RWPE2 (cell line): ENCODE measurements at places on chromosomes 12 and 14.

GRCh38 chr12:85310456-85311076, 30.5 kb downstream of the ALX1 start:
- DNase-seq = no peak

DNA sequence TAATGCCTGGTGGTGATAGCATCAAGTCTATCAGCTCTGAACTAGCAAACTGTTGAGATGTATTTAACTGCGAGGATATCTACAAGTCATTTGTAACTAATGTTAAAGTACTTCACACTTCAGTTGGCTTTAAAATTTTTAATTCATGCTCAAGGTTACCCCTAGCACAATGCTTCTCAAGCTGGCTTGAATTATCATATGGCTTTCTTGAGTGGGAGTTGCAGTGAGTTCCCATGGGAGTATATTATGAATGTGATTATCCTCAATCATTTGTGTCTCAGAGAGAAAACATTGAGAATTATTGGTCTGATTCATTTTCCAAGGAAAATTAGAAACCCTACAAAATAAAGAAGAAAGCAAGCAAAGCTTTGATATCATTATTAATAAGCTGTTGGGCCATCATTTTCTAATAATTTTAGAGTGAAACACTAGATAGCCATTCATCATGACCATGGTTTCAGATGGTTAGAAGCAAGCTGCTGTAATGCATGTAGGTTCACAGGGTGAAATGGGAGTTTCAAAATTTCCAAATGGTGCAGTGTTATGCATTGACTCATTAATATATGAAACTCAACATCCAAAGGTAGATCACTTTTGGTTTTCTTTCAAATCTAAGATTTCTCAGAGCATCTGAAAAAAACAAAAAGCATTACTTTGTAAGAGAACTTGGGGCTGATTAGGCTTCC, 11.8 kb upstream of the KRAS start:
- no peak for DNase-seq

DNA sequence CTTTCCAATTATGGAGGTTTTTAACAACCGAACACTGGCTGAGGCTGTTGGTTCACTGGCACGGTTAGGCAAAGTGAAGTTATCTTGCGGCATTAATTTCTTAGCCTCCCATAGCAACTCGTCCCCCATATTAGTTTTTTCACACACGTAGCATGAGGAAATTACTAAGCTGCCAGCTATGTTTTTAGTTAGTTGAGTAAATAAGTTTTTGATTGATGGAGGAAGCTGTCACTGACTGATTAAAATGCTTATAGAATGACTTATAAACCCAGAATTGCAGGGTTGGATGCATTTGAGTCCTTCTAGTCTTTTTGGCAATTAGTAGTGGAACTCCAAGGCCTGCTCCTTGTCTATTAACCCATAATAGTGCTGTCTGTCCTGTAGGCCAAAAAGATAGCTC, 97.1 kb downstream of the ALG10 start:
- no peak for DNase-seq

DNA sequence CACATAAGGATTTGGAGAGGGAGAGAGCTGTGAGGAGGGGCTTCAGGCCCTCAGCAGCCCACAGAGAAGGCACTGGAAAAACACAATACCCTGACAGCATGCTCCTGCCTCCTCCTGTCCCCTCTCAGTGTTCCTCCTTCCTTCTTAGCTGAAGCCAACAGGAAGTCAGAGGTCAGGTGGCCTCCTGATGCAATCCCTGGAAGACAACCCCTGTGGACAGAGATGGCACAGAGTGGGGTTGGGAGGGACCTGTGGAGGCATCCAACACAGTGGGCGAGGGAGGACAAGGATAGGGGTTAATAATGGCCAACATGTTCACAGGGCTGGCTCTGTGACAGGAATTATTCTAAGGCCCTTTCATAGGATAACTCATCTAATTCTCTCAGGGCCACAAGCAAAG, 15.4 kb upstream of the IFI27L2 start:
- no peak for DNase-seq

DNA sequence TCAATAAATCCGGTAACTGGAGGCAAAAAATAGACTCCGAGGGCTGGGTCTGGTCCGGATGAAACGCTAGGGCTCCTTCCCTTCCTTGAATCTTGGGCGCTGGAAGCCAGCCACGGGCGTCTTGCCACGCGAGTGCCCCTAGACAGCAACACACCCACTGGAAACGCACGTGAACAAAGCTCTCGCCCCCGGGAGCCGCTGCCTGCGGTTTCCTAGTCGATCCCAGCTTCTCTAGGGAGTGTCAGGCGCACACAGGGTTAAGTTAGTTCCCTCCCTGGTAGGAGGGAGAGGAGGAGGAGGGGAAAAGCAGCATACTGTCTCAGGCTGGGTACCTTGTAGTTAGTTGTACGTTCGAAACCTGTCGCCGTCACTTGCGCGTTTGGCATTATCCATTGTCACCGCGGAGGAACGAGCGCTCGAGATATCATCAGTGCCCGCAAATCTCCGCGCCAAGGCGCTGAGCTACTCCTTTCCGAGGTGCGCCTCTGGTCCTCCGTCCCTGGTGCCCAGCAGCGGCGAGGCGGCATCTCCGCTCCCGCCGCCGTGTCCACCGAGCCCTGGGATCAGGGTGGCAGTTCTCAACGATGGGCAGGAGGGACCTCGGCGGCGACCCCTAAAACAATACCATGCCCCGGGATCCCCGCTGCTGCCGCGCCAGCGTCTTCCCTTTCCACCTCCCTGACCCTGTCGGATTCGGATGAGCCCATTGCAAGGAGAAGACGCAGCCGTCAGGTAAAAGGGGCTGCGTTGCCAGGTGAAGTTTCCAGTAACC, at the start of gene FLRT2:
Gene FLRT2, plus strand, starts transcription at position 342 of the 772 bp plus-strand sequence. CDS start 91,371 bp downstream, outside the sequence.
- peak; percentile 68 for DNase-seq

DNA sequence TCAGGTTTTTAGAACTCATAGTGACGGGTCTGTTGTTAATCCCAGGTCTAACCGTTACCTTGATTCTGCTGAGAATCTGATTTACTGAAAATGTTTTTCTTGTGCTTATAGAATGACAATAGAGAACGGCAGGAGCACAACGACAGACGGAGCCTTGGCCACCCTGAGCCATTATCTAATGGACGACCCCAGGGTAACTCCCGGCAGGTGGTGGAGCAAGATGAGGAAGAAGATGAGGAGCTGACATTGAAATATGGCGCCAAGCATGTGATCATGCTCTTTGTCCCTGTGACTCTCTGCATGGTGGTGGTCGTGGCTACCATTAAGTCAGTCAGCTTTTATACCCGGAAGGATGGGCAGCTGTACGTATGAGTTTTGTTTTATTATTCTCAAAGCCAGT, 34.4 kb downstream of the PSEN1 start:
- DNase-seq = no peak

DNA sequence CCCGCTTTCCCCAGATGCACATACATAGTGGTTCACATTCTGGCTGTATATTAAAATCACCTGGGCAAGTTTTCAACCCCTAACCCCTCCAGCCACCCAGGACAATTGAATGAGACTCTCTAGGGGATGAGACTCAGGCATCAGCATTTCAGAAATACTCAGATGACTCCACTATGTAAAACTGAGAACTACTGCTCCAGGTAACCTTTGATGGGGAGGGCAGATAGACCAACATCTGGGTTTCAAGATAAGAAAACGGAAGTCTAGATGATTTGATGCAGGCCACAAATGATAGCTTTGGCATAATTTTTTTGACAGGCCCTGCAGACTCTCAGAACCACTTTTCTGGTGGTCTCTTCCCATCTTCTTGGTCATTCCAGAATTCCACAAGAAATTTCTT, 341.1 kb downstream of the EMP1 start:
- no peak for DNase-seq

DNA sequence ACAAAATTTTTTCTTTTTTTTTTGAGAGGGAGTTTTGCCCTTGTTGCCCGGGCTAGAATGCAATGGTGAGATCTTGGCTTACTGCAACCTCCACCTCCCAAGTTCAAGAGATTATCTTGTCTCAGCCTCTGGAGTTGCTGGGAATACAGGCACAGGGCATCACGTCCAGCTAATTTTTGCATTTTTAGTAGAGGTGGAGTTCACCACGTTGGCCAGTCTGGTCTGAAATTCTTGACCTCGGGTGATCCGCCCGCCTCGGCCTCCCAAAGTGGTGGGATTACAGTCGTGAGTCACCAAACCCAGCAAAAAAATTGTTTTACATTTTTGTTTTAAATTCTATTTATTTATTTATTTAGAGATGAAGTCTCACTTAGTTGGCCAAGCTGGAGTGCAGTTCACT, 4.7 kb upstream of the SLC2A14 start:
- DNase-seq = no peak

GRCh38 chr12:79689477-79690141, 1.2 kb downstream of the PAWR start:
- no peak for DNase-seq
